ENCODE measurements at places on chromosomes 3 and 15.

GRCh38 chr15:77630956-77631744 is 1.6 kb downstream of the LINGO1 start:
- DNase-seq: no peak

GRCh38 chr3:71341721-71342120 is 241.8 kb downstream of the FOXP1 start:
- peak; percentile 86 for DNase-seq

- DNase-seq: peak; percentile 27
These were observed 557 bp downstream of the TFG start for GRCh38 chr3:100709842-100710260.

DNA sequence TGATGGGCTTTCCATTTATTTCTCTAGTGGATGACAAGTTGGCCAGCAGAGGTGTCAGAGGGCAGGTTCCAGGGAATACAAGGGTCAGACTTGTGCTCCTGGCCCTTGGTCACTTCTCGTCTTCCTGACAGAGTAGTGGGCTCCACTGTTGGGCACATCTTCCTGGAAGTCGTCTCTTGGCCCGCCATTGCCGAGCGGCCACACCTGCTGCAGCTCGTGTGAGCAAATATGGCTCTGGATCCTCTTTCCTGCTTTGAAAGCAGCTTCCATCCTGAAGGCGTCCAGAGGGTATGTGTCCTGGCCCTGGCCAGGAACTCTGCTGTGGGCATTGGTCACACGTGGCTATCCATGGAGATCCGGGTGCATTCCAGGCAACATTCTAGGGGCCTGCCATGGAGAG is 100.2 kb downstream of the SNRPN start:
- no peak for DNase-seq

DNA sequence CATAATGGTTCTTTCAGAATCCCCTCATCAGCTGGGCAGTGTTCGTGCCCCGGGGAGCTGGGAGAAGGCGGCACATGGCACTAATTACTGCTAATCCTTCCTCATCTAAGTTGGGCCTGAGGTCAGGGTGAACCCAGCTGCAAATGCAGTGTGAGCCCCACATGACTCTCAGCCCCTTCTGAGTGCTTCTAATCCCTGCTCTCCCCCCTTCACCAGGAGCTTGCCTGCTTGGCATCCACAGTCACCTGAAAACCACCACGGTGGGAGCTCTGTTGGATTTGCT is 455 bp upstream of the TRPM1 start:
- DNase-seq: no peak

- DNase-seq: no peak
These were observed 9.8 kb downstream of the PGPEP1L start for GRCh38 chr15:98997755-98998154.

DNA sequence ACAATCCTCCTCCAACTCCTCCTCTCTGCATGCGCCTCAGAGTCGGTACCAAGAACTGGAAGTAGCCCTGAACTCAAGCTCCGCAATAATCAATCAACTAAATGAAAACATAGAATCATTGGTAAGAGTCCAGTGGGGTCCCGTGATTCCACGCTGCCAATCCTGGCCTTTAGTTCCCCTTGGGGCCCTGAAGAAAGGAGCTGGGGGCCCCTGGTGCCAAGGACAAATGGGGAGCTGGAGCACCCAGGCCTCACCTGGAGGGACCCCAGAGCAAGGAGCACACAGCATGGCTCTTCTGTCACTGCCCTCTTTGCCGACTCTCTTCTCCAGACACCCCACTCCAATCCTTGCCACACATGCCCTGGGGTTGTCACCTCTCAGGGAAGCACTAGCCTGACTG is 80.3 kb downstream of the ADAMTS7 start:
- no peak for DNase-seq

GRCh38 chr3:10137178-10137577 is 4.4 kb upstream of the VHL start:
- DNase-seq: no peak

- no peak for DNase-seq
These were observed 82.4 kb upstream of the RASGRF1 start for GRCh38 chr15:79172801-79173460.

DNA sequence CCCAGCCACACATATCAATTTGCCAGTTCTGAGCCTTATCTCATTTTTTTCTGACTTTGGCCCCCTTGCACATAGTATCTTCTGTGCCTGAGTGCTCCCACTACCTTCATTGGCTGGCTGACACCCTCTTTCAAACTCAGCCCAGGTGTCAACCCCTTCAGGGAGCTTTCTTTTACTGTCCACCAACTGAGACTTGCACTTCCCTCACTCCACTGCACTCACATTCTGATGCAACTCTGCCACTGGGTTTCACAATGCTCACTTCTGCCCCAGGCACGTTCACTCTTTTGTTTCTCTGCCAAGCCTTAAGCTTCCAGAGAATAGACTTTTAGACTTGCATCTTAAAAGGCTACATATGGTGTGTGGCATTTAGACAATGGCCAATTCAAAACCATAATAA is 101.5 kb upstream of the CBLB start:
- peak; percentile 80 for DNase-seq

- peak; percentile 45 for DNase-seq
These were observed 426.3 kb downstream of the MECOM start for GRCh38 chr3:169237201-169237600.

DNA sequence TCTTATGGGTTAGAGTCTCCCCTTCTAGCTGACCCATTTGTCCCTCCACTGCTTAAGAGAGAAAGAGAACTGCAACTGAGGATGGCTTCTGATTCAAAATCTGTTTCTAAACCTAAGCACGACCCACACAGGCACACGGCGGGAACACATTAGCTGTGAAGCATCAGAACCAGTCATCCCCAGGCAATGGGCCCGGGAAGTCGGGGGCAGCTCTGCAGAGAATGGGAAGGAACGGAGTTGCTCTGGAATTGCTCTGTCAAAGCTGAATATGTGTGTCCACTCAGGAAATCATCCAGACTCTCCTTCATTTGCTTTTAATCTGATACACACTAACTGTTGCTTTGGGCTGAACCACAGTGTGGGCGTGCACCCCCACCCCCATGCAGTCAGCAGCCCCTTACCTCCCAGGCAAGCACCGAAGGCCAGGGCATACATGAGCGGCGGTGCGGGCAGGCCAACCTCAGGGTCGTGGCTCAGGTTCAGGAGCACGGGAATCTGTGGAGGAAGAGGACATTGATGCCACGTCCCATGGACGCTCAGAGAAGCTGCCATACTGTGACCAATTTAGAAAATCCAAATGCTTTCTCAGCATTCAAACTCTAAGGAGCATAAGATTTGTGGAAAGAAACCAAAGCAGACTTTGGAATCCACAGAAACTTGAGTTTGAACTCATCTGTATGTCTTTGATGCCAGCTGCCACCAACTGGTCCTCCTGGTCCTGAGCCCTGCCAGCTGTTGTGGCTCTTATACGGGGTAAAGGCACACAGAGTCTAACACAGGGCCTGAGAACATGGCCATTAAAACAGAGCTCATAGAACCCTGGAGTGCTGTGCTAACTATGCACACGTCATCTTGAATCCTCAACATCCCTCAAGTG is 247.9 kb downstream of the OCA2 start:
- no peak for DNase-seq

DNA sequence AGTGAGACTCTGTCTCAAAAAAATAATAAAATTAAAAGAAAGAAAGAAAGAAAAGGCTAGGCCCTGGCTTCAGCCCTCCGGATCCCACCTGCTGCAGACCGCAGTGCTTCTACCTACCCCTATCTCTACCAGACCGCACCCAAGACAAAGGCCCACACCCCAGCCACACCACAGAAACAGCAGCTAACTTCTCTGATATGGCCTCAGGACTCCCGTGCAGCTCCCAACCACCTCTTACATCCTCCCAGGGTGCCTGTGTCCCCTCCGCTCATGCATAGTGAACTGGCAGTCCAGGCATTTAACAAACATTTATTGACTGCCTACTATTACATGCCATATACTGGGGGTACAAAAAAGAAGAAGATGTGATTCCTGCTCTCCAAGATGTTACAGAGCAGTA is 6.9 kb upstream of the HTR3C start:
- DNase-seq: no peak

DNA sequence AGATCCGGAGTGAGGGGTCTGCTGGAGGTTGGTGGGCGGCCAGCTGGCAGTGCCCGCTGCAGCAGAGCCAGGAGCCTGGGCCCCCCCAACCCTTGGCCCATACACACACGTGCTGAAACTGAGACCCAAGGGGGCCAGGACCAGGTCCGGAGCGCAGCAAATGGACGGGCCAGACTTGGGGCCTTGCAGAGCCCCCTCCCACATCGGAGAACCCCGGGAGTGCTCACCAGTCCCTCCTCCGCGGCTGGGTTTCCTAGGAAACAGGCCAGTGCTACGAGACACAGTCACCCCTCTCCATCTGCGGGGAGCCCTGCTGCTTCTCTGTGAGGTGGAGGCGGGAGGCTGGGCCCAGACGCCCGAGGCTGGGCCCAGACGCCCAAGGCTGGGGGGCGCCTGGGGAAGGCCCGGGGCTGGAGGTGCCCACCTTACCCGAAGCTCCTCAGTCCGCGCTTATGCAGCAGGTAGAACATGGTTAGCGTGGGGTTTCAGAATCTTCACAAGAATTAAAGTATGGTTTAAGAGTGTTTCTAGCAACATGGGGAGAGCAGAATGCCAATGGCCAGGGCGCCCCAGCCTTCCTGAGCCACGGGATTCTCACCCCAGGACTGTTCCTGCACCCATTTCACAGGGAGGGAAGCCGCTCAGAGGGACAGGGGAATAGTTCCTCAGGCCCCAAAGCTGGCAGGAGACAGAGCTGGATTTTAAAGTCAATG is 135.0 kb upstream of the PRR20G start:
- no peak for DNase-seq

DNA sequence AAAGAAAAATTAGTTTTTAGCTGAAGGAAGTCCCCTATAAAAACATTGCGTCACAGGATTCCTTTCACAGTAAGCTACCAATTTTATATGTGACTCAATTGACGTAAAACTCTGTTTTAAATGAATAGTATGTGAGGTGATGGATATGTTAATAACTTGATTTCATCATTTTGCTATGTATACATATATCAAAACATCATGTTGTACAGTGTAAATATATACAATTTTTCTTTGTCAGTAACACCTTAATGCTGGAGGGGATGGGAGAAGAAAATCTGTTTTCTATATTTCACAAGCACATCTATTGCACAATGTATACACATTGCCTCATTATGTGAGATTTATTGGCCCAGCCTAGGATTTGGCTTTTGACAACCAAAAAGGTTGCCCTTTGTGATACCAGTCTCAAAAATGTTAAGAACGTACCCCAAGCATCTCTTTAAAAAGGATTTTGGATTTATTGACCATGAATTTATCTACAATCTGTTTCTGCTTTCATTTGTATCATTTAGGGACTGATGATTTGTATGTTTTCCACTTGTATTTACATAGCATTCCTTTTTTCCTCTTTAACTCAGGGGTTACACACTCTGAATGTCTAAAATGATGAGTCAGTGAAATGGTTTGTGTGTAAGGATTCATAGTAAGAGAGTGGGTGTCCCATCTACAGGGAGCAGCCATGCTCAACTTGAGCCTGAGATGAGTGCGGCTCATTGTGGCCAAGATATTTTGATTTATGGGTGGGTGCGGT is 62.6 kb downstream of the CRTC3 start:
- peak; percentile 78 for DNase-seq

DNA sequence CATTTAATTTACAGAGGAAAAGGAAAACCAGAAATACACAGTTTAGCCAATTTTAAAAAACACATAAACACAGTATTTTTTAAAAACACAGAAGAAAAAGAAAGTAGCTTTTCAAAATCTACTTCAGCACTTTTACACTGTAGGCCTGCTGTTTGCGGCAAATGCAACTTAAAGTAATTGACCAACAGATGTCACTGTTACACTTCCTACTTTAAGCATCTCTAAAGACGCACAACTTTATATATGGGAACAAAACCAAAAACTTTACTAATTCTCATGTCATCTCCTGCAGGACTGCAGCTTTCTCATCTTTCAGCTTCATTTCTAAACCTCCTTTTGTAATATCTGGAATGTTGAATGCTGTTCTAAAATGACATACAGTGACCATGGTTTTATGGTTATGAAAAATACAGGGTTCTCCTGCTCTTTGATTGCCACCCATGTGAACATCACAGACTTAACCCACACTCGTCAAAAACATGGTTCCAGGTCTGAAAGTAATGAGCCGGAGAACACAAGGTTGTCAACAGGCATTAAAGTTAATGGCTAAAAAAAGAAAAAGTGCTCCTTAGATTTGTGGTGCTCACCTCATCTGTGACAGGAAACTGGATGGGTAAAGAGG is 107.9 kb downstream of the FMN1 start:
- DNase-seq: peak; percentile 77

GRCh38 chr15:64911311-64912186 is at the start of gene ANKDD1A:
ANKDD1A (plus strand) TSS chr15:64911902; CDS start chr15:64911931, 29 bp downstream.
- peak; percentile 49 for DNase-seq

- no peak for DNase-seq
These were observed 220.1 kb downstream of the MCTP2 start for GRCh38 chr15:94451466-94451865.

DNA sequence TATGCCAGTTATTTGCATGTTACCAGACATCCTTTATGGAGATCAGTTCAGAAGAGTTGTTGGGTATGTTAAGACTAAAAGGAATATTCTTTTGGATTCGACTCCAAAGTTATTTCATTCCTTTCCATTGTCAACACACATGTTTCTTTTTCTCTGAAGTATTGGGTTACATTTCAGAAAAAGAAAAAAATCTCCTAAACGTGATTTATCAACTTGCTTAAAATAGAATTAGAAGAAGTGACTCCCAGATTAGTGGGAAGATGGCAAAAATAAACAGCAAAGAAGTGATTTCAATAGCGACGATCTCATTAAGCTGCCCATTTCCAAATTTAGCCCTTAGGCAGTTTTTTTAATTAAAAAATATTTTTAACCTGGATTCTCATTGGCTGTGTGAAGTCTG is 85.4 kb downstream of the TIGIT start:
- DNase-seq: no peak

GRCh38 chr3:61497463-61497862 is 63.9 kb upstream of the PTPRG start:
- no peak for DNase-seq

GRCh38 chr15:41284427-41285177 is 47.8 kb downstream of the OIP5 start:
- DNase-seq: peak; percentile 7

DNA sequence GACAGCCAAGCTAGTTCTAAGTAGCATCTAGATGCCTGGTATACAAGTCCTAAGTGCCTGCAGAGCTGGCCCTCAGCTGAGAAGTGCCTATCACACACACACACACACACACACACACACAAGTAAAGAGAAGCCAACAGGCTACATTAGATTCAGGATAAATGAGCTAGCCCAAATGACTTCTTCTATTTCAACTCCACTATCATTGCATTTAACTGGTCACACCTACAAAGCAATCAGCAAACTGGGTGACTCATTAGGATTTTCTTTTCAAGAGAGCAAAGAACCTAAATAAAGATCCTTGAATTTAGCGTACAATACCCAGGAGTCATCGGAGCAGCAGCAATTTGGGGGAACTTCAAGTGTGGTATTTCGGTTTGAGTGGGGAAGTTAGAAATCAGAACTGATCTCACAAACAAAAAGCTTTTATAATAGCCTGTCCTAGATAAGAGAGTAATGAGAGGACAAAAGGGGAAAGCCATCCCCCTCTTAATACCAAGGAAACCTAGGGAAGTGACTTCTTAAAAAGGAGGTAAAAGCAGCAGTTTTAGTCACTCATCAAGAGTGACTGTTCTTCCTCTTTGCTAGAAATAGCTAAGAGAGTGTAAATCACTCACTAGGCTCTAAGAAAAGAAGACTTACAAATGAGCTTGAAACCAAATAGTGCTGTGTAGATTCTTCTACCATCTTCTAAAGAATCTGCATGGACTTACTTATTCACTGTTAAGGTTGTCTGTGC is 112.7 kb downstream of the TNIK start:
- DNase-seq: peak; percentile 4

Data from fibroblast of skin of scalp (primary cell).